ENCODE measurements at places on chromosomes 1 and 21.

GRCh38 chr1:42000766-42001165, 82.0 kb upstream of the HIVEP3 start:
- no peak for DNase-seq

DNA sequence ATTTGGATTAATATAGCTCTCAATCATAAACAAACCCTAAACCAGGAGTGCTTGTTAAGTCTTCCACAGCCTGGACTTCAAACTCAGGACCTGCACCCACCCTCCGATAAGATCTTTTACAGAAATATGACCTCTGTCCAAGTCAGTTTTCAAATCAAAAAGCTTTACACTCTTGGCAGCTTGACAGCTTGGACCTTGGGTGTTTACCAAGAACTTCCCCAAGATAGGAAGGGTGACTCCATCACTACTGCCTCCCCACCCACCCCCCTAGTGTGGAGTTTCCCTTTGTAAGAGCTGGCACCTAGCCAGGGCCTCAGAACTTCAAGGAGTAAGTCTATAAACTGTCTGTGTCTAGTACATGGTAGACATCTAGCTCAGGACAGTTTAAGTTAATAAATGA, 9.6 kb downstream of the BCAR3 start:
- DNase-seq = no peak

DNA sequence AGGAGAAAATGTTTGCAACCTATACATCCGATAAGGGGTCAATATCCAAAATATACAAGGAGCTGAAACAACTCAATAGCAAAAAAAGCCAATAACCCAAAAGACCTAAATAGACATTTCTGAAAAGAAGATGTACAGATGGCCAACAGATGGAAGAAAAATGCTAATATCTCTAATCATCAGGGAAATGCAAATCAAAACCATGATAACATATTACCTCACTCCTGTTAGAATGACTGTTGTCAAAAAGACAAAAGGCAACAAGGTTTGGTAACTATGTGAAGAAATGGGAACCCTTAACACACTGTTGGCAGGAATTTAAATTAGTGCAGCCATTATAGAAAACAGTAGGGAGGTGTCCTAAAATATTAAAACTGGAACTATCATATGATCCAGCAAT, 74.7 kb downstream of the LEPR start:
- no peak for DNase-seq

DNA sequence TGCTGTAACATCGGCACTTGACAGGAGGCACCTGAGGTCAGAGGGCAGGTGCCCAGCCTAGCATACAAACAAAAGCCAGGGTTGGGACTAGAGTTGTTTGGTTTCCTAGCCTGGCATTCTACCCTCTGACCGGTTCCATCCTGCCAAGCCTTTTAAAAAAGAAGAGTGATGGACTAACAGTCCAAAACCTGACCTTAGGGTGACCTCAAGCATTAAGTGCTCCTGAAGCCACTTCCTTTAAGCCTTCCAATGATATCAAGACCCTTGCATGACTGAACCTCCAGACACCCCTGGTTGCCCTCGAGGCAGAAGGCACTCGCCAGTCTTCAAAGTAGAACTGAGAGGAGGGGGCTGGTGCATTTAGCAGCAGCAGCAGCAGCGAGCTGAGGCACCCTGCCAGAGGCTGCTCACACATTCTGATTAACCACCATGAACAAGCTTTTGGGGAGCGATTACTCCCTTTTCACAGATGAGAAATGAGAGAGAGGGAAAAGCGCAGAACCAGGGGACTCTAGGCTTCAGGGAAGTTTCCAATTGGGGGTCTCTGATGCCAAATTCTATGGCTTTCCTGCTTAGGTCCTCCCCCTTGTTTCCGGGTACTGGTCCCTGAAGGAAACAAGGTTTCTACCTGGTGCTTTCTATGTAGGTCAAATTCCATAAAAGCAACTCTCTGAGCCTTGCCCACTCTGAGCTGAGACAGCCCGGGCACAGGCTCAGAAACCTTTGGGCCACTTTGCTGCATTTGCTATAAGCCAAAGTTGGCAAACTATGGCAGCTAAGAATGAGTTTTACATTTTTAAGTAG, 9.2 kb downstream of the SLC2A1 start:
- no peak for DNase-seq

- no peak for DNase-seq
Observed at GRCh38 chr1:231814521-231814920, 187.9 kb downstream of the DISC1 start.

DNA sequence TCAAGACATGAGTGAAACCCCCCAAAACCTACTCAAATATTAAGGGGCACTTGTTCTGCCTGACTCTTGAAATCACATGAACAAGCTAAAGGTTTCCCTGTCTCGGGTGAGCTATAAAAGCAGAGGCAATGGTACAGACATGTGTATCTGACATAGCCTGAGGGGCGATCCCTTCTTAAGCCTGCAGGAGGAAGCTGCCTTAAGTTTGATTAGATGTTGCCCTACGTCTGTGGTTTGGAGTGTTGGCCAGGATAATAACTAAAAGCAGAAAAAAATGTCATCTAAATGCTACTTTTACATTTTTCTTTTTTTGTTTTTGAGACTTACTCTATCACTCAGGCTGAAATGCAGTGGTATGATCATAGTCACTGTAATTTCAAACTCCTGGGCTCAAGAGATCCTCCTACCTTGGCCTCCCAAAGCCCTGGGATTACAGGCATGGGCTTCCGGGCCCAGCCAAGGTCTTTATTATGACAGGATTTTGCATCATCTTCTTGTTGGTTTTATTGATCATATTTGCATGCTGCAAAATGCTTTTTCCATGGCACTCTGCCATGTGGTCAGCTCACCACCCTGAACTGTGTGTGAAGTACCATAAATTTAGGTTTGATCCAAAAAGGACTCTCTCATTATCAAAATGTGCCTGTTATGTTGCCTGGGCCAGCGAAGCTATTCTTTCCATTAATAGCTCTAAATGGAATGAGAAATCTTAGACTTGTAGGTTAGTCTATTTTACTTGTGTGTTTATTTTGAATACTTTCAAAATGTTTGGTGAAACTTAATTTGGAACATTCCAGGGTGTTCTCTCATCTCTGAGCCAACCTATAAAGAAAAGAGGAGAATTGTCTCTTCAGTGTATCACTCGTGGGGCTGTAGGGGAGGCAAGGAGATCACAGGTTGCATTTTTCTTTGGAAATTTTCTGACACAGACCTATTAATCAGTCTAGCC, 15.0 kb upstream of the HMGN1 start:
- no peak for DNase-seq
